ENCODE measurements at places on chromosomes 4 and X.

GRCh38 chrX:149504915-149505651, at the start of gene IDS:
Gene IDS (minus strand): TSS chrX:149505306. CDS start chrX:149505137, 169 bp downstream.
- DNase-seq = peak; percentile 90

GRCh38 chrX:69290292-69290691, 125.0 kb upstream of the PJA1 start:
- DNase-seq = no peak

DNA sequence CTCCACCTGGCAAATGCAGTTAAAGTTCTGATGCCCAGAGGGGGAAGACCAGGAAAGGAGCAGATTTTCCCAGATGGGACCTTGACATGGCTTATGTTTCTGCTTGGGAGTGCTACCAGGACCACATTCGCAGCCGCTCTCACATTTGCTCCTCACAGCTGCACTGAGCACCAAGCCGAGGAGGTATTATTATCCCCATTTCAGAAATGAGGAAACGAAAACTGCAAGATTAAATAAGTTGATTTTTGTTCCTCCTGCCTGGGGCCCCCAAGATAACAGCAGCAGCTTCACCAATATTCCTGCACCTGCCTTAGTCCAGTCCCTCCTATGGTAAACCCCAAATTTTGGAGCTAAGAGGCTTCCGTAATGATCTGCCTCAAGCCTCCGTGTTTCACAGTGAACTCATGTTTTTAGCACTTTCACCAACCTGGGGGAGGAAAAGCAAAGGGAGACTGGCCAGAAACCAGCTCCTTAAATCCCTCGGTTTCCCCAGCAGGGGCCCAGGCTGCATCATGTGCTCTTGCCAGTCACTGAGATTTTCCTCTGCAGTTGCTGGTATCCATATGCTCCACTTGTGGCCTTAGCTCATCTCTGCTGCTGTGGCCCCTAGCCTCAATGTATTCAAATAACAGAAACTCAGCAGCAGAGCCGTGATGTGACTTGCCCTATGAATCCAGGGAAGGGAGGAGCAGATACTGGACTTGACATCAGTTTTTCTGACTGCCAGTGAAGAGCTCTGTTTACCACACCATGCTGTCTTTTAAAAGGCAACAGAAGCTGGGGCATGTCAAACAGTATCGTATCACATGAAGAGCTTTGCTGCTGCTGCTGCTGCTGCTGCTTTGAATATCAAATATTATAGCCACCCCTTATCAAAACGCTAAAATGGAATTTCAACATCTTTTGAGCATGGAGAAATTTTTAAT, 95.5 kb upstream of the KLHL13 start:
- DNase-seq = peak; percentile 43

DNA sequence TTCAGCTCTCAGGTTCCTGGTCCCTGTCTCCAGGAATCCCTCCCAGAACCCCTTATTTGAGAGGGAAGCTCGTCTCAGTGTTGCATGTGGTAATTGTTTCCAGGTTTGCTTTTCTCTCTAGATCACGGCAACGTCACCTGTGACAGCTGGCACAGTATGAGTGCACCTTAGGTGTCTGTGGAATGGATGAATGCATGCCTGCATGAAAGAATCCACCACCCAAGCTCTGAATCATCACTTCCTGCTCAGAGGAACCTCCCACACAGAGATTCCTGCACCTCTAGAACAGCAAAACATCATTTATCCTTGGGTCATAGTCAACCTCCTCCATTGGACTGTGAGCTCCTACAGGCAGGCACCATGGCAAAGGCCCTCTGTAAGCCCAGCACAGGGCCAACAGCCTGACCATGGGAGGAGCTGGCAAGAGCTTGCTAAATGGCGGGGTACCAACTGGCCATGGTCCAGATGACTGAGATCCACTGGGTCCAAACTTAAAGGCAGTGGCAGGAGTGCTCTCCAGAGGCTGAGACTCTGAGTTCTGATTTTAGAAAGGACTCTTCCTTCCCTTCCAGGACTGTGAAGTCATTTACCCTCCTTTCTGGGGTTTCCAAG, 116.2 kb downstream of the SLC2A9 start:
- no peak for DNase-seq

- DNase-seq = peak; percentile 6
These were observed 58.0 kb downstream of the SPCS3 start for GRCh38 chr4:176377780-176378179.

DNA sequence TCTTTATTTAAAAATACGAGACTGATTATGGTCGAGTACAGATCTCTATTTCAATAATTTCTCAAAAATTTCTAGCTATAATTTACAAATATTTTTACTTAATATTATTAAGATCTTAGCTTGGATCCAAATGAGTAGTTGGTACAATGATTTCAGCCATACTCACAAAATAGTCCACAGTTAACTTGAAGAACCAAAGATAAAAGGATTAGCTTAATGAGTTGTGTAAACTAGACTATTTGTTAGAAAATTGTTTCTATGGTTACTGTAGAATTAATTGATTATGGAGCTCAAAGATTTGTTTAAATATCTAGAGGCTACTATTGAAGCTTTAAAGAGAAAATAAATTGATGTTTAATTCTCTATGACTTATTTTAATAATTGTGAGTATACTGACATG, 1.6 kb downstream of the UGT2B10 start:
- DNase-seq = no peak

- no peak for DNase-seq
These were observed 27.5 kb upstream of the BBS12 start for GRCh38 chr4:122705009-122705408.

DNA sequence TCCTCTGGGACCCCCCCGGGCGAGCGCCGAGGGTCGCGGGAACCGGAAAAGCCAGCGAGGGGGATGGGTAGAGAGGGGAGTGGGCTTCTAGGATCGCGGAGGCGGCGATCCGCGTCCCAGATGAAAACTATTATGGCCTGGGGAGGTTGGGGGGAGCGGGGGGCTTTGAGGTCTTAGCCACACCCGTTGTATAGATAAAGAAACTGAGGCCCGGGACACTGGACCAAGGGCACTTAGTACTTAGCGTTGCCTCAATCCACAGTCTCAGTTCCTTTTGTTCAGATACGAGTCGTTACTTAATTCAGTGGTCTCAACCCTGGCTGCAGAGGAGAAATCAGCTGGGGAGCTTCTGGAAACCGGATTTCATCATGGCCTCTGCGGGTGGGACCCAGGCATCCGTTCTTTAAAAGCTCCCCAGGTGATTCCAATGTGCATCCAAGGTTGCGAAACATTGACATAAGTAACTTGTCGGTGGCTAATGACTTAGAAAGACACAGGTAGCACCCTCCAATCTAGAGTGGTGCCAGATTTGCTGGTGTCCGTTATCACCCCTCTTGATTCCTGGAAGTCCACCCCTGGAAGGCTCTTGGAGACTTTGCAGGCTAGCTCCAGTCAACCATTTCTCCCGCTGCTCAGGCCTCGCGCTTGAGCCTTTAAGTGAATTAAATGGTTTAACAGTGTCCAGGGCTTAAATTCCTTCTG, 90.7 kb downstream of the GEMIN8 start:
- no peak for DNase-seq

DNA sequence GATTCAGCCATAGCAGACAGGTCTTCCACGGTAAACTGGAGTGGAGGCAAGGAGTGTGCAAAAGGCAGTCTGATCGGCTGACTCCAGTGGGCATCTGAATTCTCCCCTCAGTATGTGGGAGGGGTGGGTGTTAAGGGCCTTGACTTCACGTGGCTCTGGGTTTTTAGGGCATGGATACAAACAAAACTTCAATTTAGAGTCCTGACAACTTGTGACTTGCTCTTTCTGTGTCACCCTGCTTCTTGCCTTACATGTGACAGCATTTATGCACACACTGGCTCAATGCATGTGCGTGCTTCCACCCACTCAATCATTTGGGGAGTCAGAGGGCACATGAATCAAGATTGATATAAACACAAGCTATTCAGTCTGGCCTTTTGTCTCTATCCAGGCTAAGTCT, 17.5 kb downstream of the PLP1 start:
- DNase-seq = no peak

DNA sequence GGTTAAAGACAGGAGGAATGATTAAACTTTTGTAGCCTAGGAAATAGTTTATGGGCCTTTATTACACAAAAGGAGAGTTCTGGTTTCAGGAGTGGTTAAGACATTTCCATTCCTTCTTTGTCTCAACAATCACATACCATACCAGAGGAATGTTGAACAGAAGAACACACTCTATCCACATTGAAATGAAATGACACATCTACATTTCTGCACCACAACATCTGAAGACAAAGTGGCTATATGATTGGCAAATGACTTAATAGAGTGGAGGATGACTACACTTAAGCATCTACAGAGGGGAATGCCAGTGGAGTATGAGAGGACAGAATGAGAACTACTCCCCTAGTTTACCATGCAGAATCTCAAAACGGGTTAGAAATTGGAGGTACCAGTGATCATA, 8.0 kb downstream of the CYP2U1 start:
- DNase-seq = no peak

DNA sequence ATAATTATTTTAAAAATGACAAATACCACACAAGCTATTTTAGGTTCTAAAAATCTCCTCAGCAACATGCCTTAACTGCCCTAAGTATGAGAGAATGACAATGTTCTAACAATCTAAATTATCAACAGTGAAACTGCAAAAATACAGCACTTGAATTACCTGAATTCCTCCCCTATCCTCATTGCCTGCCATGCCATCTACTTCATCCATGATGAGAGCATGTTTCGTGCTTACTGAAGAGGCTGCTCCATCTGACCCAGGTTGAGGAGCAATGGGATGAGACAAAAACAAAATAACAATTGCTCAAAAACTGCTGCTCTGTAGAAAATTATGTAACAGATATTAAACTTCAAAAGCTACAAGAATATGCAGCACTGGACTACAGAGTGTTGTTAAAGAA, 63.3 kb downstream of the RFC1 start:
- DNase-seq = no peak

- DNase-seq = no peak
These were observed 460.4 kb upstream of the BOD1L1 start for GRCh38 chr4:14087921-14088320.

DNA sequence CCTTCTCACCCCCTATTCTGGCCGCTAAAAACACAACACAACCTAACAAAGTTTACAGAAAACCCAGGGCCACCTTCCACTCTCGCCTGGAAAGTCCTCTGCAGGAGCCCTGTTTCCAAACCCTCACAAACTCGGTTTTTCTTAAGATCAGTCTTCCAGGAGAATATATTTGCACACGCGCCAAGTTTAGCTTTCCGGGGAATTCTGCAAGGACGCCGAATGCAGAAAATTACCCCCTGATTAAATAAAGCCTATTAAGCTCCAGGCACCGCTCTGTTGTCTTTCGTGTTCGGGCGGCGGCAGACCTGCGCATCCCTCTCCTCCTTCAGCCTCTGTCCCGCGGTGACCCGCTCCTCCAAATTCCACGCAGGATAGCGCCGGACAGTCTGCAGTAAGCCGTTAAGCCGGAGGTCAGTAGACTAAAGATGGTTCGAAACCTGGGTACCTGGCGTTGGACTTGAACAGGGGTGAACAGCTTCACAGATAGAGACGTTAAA, 5.0 kb downstream of the MSX1 start:
- DNase-seq = no peak

GRCh38 chrX:154113729-154114128, 16.2 kb upstream of the MECP2 start:
- no peak for DNase-seq

GRCh38 chr4:139083956-139084803, 68.6 kb downstream of the NOCT start:
- peak; percentile 84 for DNase-seq

DNA sequence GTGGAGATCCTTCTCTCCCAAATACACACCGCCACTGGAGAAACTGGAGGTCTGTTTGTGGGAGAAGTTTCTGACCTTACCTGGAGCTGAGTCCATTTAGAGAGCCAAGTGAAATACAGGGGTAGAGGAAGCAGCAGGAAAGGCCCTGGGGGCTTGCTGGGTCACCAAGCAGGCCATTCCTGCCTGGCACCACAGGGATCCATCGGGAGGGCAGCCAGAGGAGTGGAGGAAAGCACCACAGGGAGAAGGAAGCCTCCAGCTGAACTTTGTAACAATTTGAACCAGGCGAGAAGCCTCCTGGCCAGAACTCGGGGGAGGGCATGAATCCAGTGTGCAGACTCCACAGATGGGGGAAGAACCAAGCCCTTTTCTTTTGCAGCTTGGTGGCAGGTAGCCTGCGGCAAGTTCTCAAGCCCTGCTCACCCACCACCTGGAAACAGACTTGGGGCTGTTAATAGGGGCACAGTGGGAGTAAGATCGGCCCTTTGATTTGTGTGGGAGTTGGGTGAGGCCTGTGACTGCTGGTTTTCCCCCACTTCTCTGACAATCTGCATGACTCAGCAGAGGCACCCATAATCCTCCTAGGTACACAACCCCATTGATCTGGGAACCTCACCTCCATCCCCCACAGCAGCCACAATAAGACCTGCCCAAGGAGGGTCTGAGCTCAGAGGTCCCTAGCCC, 94.6 kb downstream of the IRS4 start:
- DNase-seq = no peak

GRCh38 chrX:123884809-123885408, 25.1 kb downstream of the XIAP start:
- DNase-seq = no peak

DNA sequence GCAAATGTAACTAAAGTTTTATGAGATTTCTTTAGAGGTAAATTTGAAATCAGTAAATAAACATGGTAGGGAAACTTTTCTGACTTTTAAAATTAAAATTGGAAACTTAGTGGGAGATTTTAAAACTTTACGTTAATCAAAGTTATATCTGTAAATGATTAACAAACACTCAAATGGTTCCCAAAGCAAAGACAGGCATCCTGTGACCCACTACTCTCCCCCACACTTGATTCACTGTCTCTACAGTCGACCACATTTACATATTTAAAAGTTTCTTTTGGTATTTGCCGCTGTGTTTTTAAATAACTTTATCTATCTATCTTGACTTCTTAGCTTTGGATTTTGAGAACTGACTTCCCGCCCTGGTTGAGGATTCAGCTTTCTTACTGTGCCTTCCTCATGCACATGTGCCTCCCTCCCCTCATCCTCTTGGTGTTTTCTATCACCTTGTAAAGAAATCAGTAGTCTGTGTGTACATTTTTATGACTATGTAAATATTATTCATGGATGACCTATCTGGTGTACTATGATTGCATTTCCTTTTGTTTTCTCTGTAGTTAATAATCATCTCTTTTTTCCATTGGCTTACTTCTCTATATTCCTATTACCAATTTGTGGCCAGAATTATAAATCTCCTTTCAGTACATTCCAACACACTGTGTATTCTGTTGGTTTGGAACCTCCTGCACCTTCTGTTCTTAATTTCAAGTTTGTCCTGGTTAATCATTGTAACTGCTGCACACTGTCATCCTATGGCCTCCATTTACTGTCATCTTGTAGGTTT, 72.6 kb downstream of the WWC2 start:
- DNase-seq = no peak

GRCh38 chr4:150582146-150582872, at the start of gene MAB21L2:
Gene MAB21L2 (plus strand): TSS chr4:150582151. CDS start chr4:150583030, 879 bp downstream.
- DNase-seq = no peak
